ENCODE measurements at places on chromosomes 1 and 21. TPM values are rescaled to one million over a fixed set of nuclear protein-coding genes. Genes with fewer than 3 reads are reported as not detected.

VASH2 gene
- 0.67 TPM for total RNA-seq

MYOCOS gene
- not detected for total RNA-seq

STIL gene
- 0.77 TPM for total RNA-seq

IBA57 gene
- total RNA-seq, result 6.4 TPM

ALX3 gene
- total RNA-seq, result not detected

LAMC2 gene
- 21.5 TPM for total RNA-seq
